ENCODE measurements at places on chromosomes 5 and 9. TPM values are rescaled to one million over a fixed set of nuclear protein-coding genes. Genes with fewer than 3 reads are reported as not detected.
A peak's percentile ranks its signal among the peaks of the same experiment; 100 is the strongest.

CFAP157 gene
- total RNA-seq: not detected

GRCh38 chr5:57783693-57784092 lies 301.1 kb upstream of the ACTBL2 start:
- no peak overlapping the region for H3K4me3 ChIP-seq
- no peaks in the 10 kb centered on the region for H3K36me3 ChIP-seq
- H3K27ac ChIP-seq: peak overlapping the region; percentile 89
- peaks cover 12% of the 10 kb centered on the region for H3K4me1 ChIP-seq

DNA sequence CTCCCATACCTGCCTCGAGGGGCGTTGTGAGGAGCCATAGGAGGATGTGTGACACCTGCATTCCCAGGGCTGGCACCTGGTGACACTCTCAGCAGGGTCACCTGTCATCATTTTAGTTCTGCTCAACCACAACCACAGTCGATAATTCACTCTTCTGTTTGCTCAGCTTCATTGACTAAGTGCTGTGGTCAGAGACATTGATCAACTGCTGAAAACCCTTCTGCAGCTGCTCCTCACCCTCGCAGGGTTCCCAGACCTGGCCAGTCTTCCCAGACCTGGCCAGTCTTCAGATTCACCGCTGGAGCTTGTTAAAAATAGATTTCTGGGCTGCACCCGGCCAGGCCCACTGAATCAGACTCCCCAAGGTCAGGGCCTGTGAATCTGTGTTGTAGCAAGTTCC lies 92.8 kb downstream of the MVB12B start:
- peaks cover 3% of the 10 kb centered on the region for H3K4me1 ChIP-seq
- H3K27ac ChIP-seq: no peak overlapping the region
- H3K36me3 ChIP-seq: no peaks in the 10 kb centered on the region
- DNase-seq: no peak
- H3K27me3 ChIP-seq: no peaks in the 10 kb centered on the region
- no peak overlapping the region for H3K4me3 ChIP-seq

- H3K27me3 ChIP-seq: no peaks in the 10 kb centered on the region
- H3K4me1 ChIP-seq: no peaks in the 10 kb centered on the region
- H3K4me3 ChIP-seq: no peak overlapping the region
- no peaks in the 10 kb centered on the region for H3K36me3 ChIP-seq
- no peak overlapping the region for H3K27ac ChIP-seq
Measured at GRCh38 chr9:92608909-92609445, 61.0 kb downstream of the IPPK start.

DDX41 gene
- 111 TPM for total RNA-seq

- no peaks in the 10 kb centered on the region for H3K36me3 ChIP-seq
- no peak overlapping the region for H3K27ac ChIP-seq
- H3K4me3 ChIP-seq: no peak overlapping the region
- no peaks in the 10 kb centered on the region for H3K4me1 ChIP-seq
Measured at GRCh38 chr5:134969166-134969565, 1.5 kb downstream of the CATSPER3 start.

GRCh38 chr5:172637740-172638139 lies 3.3 kb upstream of the NEURL1B start:
- H3K27ac ChIP-seq: no peak overlapping the region
- no peak overlapping the region for H3K4me3 ChIP-seq
- DNase-seq: no peak
- no peaks in the 10 kb centered on the region for H3K36me3 ChIP-seq

KCNV2 gene
- total RNA-seq: not detected

- peak; percentile 48 for DNase-seq
- H3K4me1 ChIP-seq: no peaks in the 10 kb centered on the region
- H3K27ac ChIP-seq: no peak overlapping the region
- H3K4me3 ChIP-seq: no peak overlapping the region
- peaks cover 18% of the 10 kb centered on the region for H3K27me3 ChIP-seq
Measured at GRCh38 chr9:35954942-35955546, 2.9 kb downstream of the OR2S2 start.

PIP5K1B gene
- not detected for total RNA-seq

DNA sequence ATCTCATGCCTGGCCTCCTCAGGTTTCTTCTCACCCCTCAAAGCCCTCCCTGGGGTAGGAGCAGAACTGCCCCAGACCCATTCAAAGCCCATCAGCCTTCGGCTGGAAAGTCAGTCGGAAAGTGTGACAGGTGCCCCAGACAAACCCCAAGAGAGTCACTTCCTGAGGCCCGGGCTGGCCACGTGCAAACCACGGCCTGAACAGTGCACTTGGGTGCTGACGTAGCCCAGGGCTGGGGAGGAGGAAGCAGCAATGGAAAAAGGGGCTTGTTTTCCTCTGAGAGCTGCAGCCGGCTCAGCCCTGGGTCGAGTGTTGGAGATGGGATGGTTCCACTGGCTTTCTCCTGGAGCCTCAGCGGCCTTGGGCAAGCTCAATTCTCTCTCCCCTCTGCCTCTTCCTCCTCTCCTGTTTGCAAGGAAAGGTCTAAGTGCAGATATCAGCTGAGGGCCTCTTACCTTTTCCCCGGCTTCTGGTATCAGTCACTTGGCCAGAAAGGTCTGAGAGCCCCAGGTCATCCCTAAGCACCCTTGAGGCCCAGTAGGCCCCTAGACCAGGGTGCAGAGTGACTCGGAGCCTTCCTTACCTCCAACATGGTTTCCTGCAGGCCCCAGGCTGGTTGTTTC lies 5.9 kb upstream of the EGR1 start:
- no peak overlapping the region for H3K4me3 ChIP-seq
- no peaks in the 10 kb centered on the region for H3K36me3 ChIP-seq
- H3K4me1 ChIP-seq: peaks cover 5% of the 10 kb centered on the region
- H3K27ac ChIP-seq: no peak overlapping the region

GRCh38 chr5:15500325-15501001 lies 483 bp downstream of the FBXL7 start:
- H3K36me3 ChIP-seq: no peaks in the 10 kb centered on the region
- no peaks in the 10 kb centered on the region for H3K4me1 ChIP-seq
- H3K4me3 ChIP-seq: peak overlapping the region; percentile 41

- H3K4me3 ChIP-seq: no peak overlapping the region
- DNase-seq: no peak
- peak overlapping the region; percentile 61 for H3K27ac ChIP-seq
- H3K4me1 ChIP-seq: peaks cover 11% of the 10 kb centered on the region
Measured at GRCh38 chr9:72292256-72292682, 72.7 kb downstream of the ZFAND5 start.

GRCh38 chr9:112411626-112412027 lies 31.7 kb downstream of the HSDL2 start:
- H3K27ac ChIP-seq: no peak overlapping the region
- H3K27me3 ChIP-seq: no peaks in the 10 kb centered on the region
- no peak overlapping the region for H3K4me3 ChIP-seq
- H3K36me3 ChIP-seq: no peaks in the 10 kb centered on the region

DNA sequence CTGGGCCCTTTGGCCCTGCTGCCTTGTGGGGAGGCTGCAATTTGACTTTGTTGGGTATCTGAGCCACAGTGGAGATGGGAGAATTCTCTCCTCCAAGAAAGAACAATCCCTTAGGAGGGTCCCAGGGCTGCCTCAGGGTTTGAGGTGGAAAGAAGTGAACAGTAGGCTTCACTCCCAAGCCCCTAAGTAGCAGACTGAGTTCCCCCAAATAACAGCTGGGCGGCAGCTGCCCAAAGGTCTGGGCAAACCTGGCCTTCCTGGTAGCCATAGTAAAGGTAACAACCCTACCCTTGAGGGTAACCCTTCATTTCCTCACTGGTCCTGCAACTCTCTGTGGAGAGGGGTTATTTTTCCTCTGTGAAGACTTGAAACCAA lies 746 bp downstream of the RGS3 start:
- peaks cover 3% of the 10 kb centered on the region for H3K36me3 ChIP-seq
- no peak for DNase-seq
- H3K4me3 ChIP-seq: peak overlapping the region; percentile 44

- peak overlapping the region; percentile 78 for H3K4me3 ChIP-seq
- H3K36me3 ChIP-seq: peaks cover 3% of the 10 kb centered on the region
- peaks cover 8% of the 10 kb centered on the region for H3K4me1 ChIP-seq
- no peaks in the 10 kb centered on the region for H3K27me3 ChIP-seq
- no peak for DNase-seq
Measured at GRCh38 chr9:104748359-104749031, 1.0 kb downstream of the NIPSNAP3A start.

GRCh38 chr5:149628846-149629388 lies 47.6 kb downstream of the ARHGEF37 start:
- no peaks in the 10 kb centered on the region for H3K4me1 ChIP-seq
- no peaks in the 10 kb centered on the region for H3K36me3 ChIP-seq
- DNase-seq: no peak
- no peak overlapping the region for H3K4me3 ChIP-seq

PKD2L2 gene
- not detected for total RNA-seq

- no peaks in the 10 kb centered on the region for H3K4me1 ChIP-seq
- no peaks in the 10 kb centered on the region for H3K27me3 ChIP-seq
- H3K36me3 ChIP-seq: peaks cover 9% of the 10 kb centered on the region
- DNase-seq: no peak
Measured at GRCh38 chr5:6659941-6660684, 26.9 kb downstream of the SRD5A1 start.

GRCh38 chr5:159582756-159583541 lies 252.7 kb upstream of the IL12B start:
- H3K27me3 ChIP-seq: no peaks in the 10 kb centered on the region
- H3K36me3 ChIP-seq: no peaks in the 10 kb centered on the region
- H3K4me3 ChIP-seq: no peak overlapping the region
- no peak overlapping the region for H3K27ac ChIP-seq

DNA sequence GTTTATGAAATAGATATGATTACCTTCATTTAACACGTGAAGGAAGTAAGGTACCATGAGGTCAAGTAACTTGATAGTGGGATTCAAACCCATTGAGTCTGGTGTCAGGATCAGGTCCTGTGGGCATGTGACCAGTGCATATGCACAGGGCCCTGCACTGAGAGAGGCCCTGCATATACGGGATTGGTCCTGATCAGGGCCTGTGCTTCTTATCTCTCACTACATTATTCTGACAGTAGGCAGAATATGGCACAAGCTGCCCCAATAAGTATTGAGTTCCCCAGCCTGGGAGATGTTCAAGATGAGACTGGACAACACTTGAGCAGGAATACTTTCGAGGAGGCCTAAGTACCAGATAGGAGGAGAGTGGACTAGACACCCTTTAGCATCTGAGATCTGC lies 44.0 kb downstream of the GALNT10 start:
- no peak for DNase-seq
- H3K4me1 ChIP-seq: no peaks in the 10 kb centered on the region

DNA sequence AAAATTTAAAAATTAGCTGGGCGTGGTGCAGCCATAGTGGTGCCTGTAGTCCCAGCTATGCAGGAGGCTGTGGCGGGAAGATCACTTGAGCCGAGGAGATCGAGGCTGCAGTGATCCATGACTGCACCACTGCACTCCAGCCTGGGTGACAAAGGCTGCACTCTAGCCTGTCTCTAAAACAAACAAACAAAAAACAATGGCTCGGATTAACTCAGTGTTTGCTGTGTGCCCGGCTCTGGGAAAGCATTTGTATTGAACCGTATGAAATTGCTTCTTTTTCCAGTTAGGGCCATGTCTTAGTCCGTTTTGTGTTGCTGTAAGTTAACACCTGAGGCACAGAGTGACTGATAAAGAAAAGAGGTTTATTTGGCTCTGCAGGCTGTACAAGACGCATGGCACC lies 62.6 kb downstream of the CFAP77 start:
- no peak overlapping the region for H3K27ac ChIP-seq
- no peak overlapping the region for H3K4me3 ChIP-seq
- H3K27me3 ChIP-seq: no peaks in the 10 kb centered on the region
- H3K4me1 ChIP-seq: no peaks in the 10 kb centered on the region
- H3K36me3 ChIP-seq: no peaks in the 10 kb centered on the region
- DNase-seq: no peak

DNA sequence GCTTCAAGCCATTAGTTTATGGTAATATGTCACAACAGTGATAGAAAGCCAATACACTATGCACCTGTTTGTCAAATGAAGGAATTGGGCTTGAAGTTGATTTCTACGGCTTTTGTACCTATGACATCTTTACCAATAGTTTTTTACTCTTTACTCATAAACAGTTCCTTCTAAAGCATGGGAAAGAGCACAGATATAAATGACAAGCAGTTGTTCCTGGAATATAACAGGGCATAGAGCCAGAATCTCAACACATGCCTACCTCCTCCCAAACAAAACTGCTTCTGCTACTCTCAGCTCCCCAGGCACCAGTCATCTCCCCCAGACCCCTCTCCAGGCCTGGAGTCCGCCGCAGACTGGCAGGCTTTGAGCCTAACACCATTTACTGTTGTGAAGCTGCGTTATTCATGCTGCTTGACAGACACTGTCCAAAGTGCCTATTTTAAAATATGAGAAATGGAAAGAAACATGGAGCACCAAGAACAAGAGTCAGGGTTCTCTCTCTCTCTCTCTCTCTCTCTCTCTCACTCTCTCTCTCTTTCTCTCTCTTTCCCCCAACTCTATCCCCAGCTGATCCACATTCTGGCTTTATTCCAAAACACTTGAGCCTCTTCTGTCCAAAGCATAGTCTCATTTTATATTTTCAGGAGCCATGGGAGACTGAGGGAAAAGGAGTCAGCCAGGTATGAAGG lies 111.6 kb downstream of the ADRB2 start:
- H3K4me1 ChIP-seq: no peaks in the 10 kb centered on the region
- no peak overlapping the region for H3K4me3 ChIP-seq
- DNase-seq: no peak
- H3K36me3 ChIP-seq: no peaks in the 10 kb centered on the region
- no peak overlapping the region for H3K27ac ChIP-seq

DNA sequence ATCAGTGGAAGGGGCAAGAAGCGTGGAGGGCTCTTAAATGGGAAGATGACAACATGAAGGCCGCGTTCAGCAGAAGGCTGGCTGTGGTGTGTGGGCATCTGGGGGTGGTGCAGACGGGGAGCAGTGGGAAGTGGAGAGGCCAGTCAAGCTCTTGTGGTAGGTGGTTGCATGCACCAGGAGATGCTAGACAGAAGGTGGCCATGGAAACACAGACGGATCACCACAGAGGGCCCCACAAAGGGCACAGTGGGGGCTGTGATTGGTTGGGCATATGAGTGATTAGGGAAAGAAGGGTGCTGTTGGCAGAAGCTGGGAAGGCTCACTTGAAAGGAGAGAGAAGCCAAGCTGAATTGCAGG lies 14.7 kb downstream of the MTMR12 start:
- H3K4me3 ChIP-seq: no peak overlapping the region
- H3K27me3 ChIP-seq: no peaks in the 10 kb centered on the region
- H3K27ac ChIP-seq: no peak overlapping the region
- no peak for DNase-seq

- H3K27ac ChIP-seq: no peak overlapping the region
- DNase-seq: no peak
- H3K4me1 ChIP-seq: no peaks in the 10 kb centered on the region
- no peak overlapping the region for H3K4me3 ChIP-seq
- H3K36me3 ChIP-seq: no peaks in the 10 kb centered on the region
- no peaks in the 10 kb centered on the region for H3K27me3 ChIP-seq
Measured at GRCh38 chr9:12934545-12935272, 159.9 kb downstream of the LURAP1L start.

GRCh38 chr5:77645158-77645994 lies 6.9 kb upstream of the OTP start:
- peaks cover 19% of the 10 kb centered on the region for H3K27me3 ChIP-seq
- no peaks in the 10 kb centered on the region for H3K4me1 ChIP-seq
- no peak overlapping the region for H3K27ac ChIP-seq
- peak overlapping the region; percentile 33 for H3K4me3 ChIP-seq
- DNase-seq: no peak

TRIM41 gene
- total RNA-seq: 58.3 TPM

FOXI1 gene
- 0.44 TPM for total RNA-seq

QRFP gene
- not detected for total RNA-seq

SOX30 gene
- not detected for total RNA-seq

TRUB2 gene
- 22.5 TPM for total RNA-seq
